ENCODE measurements at places on chromosomes 6 and 20. TPM values are rescaled to one million over a fixed set of nuclear protein-coding genes. Genes with fewer than 3 reads are reported as not detected.
A peak's percentile ranks its signal among the peaks of the same experiment; 100 is the strongest.

- DNase-seq = no peak
Observed at GRCh38 chr6:38476141-38476540, 163.6 kb downstream of the BTBD9 start.

DNA sequence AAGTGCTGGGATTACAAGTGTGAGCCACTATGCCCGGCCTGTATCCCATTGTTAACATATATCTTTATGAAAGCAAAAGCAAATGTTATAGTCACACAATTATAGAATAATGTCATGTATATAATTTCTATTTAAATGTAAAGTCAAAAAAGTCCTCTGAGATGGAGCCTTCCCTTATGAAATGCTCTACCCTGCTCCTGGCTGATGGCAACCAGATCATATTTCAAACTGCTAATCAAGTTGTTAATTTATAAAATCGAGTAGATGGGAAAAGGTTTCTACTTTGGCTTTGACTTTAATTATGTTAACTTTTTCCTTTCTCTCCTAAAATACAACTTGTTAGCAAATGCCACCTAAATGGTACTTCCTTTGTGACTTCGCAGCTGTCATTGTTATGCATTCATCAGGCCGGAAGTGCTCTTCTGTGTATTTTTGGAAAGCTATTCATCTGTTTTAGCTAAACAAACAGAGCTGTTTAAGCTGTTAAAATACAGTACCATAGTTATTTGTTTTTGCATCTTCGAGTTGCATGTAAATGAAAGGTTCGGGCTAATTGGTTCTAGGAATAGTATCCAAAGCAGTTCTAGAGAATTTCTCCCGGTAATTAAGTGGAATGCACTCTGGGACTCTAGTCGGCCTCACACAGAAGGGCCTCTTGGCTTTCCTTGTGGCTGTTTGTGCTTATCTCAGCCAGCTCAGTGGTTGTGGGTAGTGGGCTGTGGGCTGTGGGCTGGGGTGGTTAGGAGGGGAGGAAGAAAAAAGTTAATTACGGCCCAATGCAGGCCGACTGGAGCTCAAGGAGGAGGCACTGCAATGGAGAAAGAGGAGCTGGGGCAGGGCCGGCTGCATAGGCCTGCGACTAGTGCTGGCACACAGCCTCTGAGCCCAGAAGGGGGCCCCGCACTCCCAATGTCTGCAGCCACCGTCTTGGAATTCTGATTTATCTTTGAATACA, 34.8 kb downstream of the SLC35D3 start:
- peak; percentile 58 for DNase-seq

SLC22A2 gene
- not detected for total RNA-seq

DNA sequence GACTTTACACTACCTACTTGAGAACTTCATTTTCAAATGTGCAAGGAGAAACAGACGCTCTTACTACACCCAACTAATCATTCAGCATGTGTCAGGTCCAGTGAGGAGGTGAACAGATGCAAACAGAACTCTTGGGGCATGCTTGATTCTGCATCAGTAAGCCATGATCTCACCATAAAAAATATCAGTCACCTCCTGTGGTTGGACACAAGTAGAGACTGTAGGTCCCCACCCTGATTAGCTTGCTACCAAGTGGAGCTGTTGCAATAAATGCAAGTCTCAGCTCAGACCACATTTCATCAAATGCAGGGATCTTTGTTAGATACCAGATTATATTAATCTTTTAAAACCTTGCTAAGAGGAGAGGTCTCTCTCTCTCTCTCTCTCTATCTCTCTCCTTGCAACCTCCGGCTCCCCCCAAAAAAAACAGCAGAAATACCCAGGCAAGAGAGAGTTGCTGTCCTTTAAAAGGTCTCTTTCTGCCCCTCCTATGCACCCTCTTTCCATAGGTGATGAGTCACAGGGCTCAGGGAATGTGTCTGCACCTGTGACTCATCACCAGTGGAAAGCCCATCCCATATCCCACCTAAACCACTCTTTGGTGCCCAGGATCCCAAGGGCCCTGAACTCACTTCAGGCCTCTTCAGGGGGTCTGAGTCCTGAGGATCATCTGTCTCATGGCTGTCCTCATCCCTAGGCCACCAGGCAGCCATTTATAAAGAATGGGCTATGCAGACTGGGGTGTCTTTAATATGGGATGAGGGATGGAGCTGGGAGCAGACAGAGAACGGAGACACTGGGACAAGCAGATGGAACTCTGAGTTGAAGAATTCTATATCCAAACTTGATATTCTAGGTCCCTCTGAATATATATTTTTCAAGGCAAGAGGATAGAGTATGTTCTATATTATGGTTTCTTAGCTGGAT, 154.5 kb downstream of the QRSL1 start:
- DNase-seq = no peak

RFX6 gene
- total RNA-seq = not detected

GRCh38 chr6:75802366-75802765, 53.3 kb downstream of the MYO6 start:
- DNase-seq = no peak

ACTL10 gene
- total RNA-seq = not detected

- no peak for DNase-seq
Observed at GRCh38 chr6:8549074-8549790, 113.9 kb upstream of the SLC35B3 start.

DNA sequence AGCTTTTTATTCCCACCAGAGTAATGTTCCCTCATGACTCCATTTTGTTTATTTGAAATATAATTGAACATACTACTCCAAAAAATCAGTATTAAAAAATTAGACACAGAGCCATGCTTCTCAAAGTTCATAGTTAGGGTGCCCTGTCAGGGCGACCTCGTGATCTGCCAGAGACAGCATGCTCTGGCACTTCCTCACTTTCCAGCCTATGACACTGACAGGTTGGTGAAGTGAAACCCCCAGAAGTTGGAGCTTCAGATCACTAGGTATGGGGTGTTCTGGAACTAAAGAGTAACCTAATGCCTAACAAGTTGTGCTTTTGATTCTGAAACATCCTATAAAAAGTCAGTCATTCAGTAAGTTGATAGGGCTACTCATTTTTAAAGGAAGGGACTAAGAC, 93.0 kb downstream of the TBC1D7 start:
- DNase-seq = no peak

SESN1 gene
- total RNA-seq = 23.6 TPM

- DNase-seq = no peak
Observed at GRCh38 chr20:40008177-40008576, 680.9 kb downstream of the MAFB start.

DNA sequence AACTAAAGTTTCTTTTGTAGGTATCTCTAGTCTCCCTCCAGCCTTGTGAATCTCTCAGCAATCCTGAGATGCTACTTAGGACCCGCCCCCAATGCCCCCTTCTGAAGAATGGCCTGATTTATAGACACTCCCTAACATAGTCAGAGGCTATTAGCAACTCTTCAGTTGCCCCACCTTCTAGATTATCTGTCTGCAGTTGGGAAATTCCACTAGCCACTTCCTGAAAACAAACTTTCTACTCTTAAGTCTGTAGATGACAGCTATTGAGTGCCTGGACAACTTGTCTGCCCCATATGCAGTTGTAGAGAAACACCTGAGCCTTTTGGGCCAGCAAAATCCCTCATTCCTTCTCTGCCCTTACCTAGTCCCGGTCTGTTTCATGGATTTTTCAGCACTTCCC, 188.2 kb upstream of the PREP start:
- no peak for DNase-seq

DNA sequence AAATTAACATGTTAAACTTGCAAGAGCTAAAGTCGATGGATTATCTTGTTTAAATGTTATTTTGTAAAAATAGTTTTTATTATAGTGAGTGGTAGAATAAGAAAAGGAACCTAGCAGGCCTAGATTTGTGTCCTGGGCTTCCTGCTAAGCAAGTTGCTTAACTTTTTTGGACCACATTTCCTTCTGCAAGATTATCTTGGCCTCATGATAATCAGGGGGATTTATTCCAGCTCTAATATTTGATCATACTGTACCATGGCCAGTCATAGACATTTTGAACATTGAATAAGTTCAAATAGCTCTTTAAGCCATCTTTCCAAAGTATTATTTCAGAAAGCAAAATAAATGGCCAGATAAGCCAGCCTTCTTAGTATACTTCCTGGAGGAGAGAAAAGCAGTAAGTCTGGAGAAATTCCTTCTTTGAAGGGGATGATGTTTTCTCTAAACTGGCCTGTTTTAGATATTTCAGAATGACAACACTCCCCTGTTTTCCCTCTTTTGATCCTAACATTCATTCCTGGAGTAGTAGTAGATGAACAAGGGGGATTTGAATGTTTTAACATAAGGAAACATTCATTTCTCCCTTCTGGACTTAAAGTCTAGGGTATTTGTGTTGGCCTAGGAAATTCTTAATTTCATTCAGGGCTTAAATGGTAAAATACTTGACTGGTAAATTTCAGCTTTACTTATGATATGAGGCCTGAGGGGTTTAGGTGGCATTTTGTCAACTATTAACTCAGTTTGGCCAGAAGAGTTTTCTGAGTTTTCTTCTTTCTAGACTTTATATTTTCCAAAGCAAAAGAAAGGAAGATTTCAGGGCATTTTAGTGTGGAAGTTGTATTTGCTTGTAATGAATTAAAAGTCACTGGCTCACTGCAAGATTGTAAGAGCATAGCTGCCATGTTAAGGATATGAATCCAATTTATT, 108.8 kb upstream of the SCGN start:
- DNase-seq = no peak

- peak; percentile 70 for DNase-seq
Observed at GRCh38 chr20:45138561-45139300, 14.5 kb upstream of the WFDC12 start.

GRCh38 chr6:44580901-44581300, 193.4 kb downstream of the CDC5L start:
- no peak for DNase-seq

ERVFRD-1 gene
- total RNA-seq = not detected

SNX5 gene
- 61.7 TPM for total RNA-seq

DNA sequence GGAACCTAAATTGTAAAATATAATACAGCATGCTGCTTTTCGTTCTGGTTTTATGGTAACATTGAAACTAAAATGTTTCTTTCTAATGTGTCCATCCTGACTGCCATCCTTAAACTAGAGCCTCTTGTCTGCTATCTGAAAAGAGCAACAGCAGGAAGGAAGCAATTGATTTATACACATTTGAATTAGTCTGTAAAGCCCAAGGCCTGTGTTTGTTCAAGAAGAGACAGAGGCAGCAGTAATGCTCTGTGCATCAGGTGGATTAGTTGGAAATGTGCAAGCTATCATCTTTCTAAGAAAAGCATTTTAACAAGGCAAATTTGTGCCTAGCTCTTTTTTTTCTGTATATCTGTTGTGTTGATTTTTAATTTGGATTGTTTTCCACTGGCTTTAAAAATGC, 128.6 kb downstream of the SCAF8 start:
- no peak for DNase-seq

CCN6 gene
- total RNA-seq = not detected

GRCh38 chr6:6221787-6222535, 98.5 kb downstream of the F13A1 start:
- peak; percentile 70 for DNase-seq

BTBD3 gene
- 56.0 TPM for total RNA-seq

- DNase-seq = no peak
Observed at GRCh38 chr20:45507011-45507820, 8.2 kb downstream of the SPINT3 start.

- DNase-seq = no peak
Observed at GRCh38 chr6:97231911-97232310, 51.1 kb downstream of the MMS22L start.

GRCh38 chr6:105492706-105493673, 90.1 kb upstream of the PREP start:
- DNase-seq = no peak

GRCh38 chr6:121430514-121431460, 4.7 kb upstream of the GJA1 start:
- DNase-seq = no peak

- DNase-seq = no peak
Observed at GRCh38 chr20:5024103-5024502, 22.8 kb upstream of the SLC23A2 start.

- no peak for DNase-seq
Observed at GRCh38 chr6:4289770-4290320, 154.5 kb upstream of the ECI2 start.

MTFR2 gene
- total RNA-seq = 1.4 TPM

DNA sequence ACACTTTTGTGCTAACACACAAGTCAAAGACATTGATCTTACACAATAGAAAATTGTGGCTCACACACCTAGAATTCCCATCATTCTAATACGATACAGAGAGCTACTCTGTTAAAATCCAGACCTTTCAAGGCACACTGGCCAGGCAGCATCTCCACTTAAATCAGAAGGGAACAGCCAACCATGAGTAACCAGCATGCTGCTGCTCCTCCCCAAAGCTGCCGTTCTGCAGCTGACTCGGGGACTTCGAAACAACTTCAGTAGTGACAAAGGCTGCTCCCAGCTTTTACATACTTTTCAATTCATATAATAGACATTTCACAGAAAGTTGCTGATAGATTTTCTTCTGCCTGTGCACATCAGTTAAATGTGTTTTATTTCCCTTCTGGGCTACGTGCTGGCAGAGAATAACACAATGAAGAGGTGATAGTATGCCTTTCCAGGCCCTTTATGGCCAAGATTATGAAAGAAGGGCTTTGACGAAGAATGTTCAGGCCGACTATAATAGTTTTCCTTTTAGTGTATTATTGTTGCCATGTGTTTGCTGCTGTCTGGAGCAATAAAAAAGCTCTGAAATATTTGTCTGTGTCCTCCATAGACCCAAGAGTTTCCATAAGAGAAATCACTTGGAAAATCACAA, 159.0 kb downstream of the GMDS start:
- DNase-seq = no peak

DNA sequence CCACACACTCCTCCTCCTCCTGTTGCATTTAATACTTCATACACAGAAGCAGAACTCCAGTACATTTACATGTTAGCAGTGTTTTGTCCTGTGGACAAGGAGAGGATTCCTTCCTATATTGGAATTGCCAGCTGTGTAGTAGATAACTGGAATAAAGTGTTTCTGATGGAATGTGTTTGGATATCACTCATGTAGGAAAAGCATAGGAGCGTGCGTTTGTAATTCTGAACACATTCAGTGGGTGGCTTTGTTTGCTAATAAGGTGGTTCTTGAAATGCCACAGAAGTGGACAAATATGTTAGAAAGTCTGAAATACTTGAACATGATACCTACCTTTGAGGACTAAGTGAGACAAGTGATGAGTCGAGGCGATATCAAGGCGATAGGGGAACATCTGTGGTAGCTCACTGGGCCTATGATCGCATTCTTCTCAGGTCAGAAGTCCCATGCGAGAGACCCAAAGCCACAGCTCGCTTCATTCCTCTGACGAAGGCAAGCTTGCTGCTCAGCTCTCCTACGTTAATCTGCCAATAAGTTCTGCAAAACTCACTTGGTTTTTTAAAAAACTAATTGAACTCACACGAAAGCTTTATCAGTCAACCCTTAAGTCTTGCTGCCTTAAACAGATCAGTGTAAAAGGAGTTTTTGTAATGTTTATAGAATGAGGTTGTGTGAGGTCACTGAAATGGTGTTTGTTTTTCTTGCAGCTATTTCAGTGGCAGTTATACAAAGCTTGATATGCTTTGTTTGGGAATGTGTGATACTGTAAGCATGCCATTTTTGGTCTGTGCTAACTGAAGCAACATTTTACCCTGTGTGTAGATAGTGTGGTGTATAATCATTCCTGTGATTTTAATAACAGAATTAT, 159.9 kb downstream of the SOX4 start:
- no peak for DNase-seq

DCBLD1 gene
- 203 TPM for total RNA-seq

ZNF292 gene
- 40.9 TPM for total RNA-seq
